ENCODE measurements at places on chromosomes 1 and 21.
A peak's percentile ranks its signal among the peaks of the same experiment; 100 is the strongest.

DNA sequence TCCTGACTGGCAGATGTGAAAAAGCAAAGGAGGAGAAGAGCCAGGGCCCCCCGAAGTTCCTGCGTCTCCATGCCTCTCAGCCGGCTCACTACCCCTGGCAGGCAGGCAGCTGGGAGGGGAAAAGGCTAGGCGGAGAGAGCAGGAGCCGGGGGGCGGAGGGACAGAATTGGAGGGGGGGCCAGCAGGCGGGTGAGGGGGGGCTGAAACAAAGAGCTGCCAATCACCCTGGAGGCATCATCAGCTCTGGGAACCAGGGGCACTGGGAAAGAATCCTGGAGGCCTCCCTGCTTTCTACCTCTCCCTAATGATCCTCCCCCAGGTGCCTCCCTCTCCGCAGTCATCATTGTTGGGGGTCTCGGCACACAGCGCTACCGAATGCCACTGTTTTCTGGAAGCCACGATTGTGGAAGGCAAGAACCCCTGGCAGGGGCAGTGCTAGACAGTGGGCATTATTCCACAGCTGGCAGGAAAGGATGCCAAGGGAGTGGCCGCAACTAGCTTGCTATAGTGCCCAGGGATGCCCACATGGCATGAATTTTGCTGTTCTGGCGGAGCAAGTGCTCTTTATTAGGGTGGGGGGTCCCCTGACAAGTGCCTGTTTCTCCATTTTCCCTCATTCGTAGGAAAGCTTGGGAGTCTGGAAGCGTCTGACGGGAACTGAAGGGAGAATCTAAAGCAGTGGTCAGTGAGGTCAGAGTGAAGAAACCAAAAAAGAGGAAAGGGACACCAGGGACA lies at the start of gene THBS3:
THBS3 (minus strand) TSS at position 92 of the 735 bp plus-strand sequence; CDS start at position 71, 21 bp downstream.
- peak; percentile 30 for DNase-seq

DNA sequence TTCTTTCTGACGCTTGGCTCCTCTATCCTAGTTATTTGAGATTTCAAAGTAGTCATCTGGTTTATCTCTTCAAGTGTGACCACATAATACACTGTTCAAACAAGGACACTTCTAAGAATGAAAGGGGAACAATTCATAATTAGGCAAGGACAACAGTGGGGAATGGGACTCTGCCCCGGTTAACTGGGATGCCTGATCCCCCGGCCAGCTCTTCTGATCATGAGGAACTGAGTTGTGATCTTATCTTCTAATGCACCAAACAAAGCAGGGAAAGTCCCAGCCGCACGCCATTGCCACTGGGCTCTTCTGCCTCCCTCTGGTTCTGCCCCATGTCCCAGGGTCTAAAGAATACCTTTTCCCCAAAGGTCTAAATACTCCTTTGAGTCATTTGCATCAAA lies 158.2 kb upstream of the IRF2BP2 start:
- no peak for DNase-seq

DNA sequence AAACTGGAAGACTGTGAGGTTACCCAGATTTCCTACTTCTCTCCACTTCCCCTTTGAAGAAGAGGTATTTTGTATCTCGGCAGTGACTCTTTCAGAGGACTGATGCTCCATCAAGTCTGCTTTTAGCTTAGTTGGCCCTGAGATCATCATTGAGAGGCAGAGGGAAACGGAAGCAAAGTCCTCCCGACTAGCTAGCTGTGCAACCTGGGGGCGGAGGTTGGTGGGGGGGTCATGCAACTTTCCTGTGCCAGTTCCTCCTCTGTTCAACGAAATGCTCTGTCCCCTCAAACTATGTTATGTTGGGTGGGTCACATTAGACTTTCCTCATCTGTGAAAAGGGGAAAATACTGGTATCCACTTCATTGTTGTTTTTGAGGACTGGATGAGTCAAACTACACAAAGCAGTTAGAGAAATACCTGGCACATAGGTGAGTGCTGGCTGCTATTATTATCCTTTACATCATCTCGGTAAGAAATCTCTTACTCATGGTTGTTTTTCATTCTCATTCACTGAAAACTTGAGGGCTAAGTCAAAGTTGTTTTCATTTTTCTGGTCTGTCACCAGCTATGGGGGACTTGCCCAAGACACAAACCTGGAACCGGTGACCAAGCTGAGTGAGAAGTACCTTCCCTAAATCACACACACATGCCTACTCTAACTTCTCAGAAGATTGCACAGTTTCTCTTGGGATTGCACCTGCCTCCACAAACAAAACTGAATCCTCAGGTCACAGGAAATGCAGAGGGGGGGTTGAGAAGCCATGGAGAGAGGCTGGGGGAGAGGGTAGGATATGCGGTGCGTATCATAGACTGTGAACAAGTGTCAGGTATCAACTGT lies 83.3 kb downstream of the ABCA4 start:
- no peak for DNase-seq

DNA sequence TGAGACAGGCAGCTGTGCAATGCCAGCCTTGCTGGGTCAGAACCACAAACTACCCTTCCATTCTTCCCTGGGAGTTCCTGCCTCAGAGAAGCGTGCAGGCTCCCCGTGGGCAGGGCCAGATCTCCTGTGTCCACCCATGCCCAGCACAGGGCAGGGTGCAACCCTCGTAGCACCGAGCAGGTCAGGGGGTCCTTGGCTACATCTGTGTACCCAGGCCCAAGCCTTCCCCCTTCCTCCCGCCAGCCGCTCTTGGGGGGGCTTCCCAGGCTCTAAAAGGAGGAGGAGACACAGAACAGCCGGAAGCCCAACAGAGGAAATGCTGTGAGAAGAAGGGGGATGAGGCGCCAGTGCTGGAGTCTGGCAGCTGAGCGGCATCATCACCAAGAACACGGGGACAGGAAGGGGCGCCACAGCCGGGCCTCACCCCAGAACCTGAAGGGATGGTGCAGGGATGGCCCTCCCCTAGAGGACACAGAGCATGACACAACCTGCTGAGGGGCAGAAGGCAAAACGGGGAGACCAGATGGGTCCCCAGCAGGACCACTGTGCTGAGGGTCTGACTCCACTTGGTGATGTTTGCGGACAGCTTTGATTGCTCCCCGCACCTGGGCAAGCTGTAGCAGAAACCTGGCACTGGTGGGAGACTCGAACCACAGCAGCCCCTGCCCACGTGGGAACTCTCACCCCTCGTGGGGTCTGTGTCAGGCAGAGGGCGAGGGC lies 233.2 kb downstream of the NPHP4 start:
- no peak for DNase-seq

DNA sequence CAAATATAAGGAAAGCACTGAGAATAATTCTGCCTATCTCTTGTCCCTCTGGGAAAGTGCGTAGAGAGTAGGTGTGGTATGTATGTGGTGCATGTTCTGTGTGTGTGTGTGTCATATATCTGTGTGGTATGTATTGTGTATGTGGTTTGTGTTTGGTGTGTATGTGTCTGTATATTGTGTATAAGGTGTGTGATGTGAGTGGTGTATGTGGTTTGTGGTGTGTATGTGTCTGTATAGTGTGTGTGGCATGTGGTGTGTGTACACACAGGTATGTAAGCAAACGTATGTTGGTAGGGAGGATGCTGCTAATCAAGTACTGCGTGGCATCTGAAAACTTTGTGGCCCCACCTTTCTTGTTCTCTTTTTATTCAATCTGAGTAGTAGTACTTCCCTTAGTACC lies 68.3 kb upstream of the LAX1 start:
- no peak for DNase-seq

DNA sequence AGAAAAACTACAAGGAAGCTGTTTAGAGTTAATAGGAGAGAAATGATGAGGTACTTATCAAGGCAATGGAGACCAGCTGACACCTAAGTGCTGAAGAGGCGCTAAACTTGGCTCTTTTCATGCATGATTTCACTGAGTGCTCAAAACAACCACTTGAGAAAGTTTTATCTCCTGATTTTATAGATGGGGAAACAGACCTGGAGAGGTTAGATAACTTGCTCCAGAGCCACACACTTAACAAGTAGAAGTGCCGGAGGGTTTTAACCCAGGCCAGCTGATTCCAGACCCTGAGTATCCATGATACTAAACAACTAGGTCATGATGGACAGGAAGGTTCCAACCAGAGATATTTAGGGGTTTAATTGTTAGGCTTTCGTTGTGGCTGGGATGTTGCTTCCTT lies 25.9 kb downstream of the UBE2U start:
- DNase-seq, result no peak

- DNase-seq, result no peak
These were observed 1.2 kb upstream of the CHD5 start for GRCh38 chr1:6181347-6181770.

GRCh38 chr1:228006786-228007048 lies at the start of gene WNT3A:
WNT3A (plus strand) TSS chr1:228006998; CDS start chr1:228007129, 131 bp downstream.
- no peak for DNase-seq

- DNase-seq, result no peak
These were observed 404.8 kb downstream of the HLX start for GRCh38 chr1:221284028-221284427.

- peak; percentile 97 for DNase-seq
These were observed 43.5 kb downstream of the RRAGC start for GRCh38 chr1:38815903-38816627.

- DNase-seq, result no peak
These were observed 5.3 kb upstream of the RLF start for GRCh38 chr1:40155910-40156309.

GRCh38 chr1:232517204-232517603 lies 112.7 kb downstream of the SIPA1L2 start:
- DNase-seq, result no peak

DNA sequence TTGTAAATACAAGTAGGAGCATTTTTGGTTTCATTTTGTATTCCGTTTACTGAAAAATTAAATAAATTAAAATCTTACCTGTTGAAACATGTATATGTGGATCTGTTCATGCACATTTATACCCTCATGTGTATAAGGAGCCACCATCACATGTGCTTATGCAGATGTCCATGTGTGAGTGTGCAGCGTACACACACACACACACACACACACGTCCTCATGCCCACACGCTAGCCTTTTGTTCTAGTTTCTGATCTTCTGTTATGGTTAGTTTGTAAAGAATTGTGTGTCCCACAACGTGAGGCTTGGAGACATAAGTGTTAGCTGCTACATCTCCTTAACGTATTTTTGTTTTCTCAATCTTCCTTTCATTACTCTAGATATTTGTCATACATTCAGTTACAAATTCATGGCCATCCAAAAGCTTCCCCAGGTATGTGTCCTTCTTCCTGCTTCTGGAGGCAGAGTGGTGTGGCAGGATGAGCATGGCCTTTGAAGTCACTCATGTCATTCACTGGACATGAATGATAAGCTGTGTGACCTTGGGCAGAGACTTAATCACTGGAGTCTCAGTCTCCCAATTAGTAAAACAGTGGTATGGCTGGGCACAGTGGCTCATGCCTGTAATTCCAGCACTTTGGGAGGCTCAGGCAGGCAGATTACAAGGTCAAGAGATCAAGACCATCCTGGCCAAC lies 54.6 kb downstream of the TENT5C start:
- peak; percentile 67 for DNase-seq

DNA sequence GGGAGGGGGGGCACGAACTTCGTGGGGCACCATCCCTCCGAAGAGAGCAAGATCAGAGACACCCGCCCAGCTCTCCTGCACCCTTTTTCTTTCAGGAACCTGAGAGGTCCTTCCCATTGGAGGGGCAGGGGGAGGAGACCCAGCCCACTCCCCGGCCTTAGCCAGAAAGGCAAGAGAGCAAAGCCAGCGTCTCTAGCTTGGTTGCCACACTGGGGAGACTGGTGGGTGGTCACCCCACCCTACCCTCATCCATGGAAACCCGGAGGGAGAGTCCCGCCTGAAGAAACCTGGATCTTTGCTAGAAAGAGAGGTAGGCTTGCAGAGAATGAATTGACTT lies 246 bp downstream of the ATP2B4 start:
- no peak for DNase-seq

- no peak for DNase-seq
These were observed 300.8 kb downstream of the HHIPL2 start for GRCh38 chr1:222247081-222247480.
